ENCODE measurements at places on chromosomes 11 and 22. TPM values are rescaled to one million over a fixed set of nuclear protein-coding genes. Genes with fewer than 3 reads are reported as not detected.

KRTAP5-11 gene
- not detected for polyA plus RNA-seq

HEPN1 gene
- polyA plus RNA-seq = not detected

HEPHL1 gene
- not detected for polyA plus RNA-seq

GLYAT gene
- 0.13 TPM for polyA plus RNA-seq

AMPD3 gene
- 18.7 TPM for polyA plus RNA-seq

ANO9 gene
- polyA plus RNA-seq = 2.9 TPM

SLC22A25 gene
- polyA plus RNA-seq = not detected

MYOD1 gene
- polyA plus RNA-seq = not detected

PHOX2A gene
- polyA plus RNA-seq = 7.1 TPM

SAA1 gene
- polyA plus RNA-seq = 20.0 TPM

RELT gene
- polyA plus RNA-seq = 4.7 TPM

ABCC8 gene
- polyA plus RNA-seq = 34.7 TPM

MPZL2 gene
- polyA plus RNA-seq = 3.5 TPM

TRMT2A gene
- 283 TPM for polyA plus RNA-seq

BLID gene
- not detected for polyA plus RNA-seq

CAPRIN1 gene
- polyA plus RNA-seq = 42.4 TPM

NOX4 gene
- polyA plus RNA-seq = 1.3 TPM

CBLIF gene
- not detected for polyA plus RNA-seq

CLMP gene
- 5.3 TPM for polyA plus RNA-seq

PHLDA2 gene
- not detected for polyA plus RNA-seq

DGCR6 gene
- 3.9 TPM for polyA plus RNA-seq

ROM1 gene
- 11.3 TPM for polyA plus RNA-seq

CSF2RB gene
- polyA plus RNA-seq = 1.0 TPM

CNIH2 gene
- 3.3 TPM for polyA plus RNA-seq

B3GAT1 gene
- 10.3 TPM for polyA plus RNA-seq

KLHDC7B gene
- 0.24 TPM for polyA plus RNA-seq

BARX2 gene
- not detected for polyA plus RNA-seq

OR52W1 gene
- polyA plus RNA-seq = not detected

LARGE2 gene
- 3.9 TPM for polyA plus RNA-seq

NXPE2 gene
- polyA plus RNA-seq = not detected

ZDHHC13 gene
- polyA plus RNA-seq = 10.9 TPM

BTG4 gene
- not detected for polyA plus RNA-seq

SOX6 gene
- polyA plus RNA-seq = 0.71 TPM

FAM227A gene
- polyA plus RNA-seq = 1.2 TPM

SPON1 gene
- 27.2 TPM for polyA plus RNA-seq

PVALB gene
- polyA plus RNA-seq = 0.98 TPM

OR10S1 gene
- polyA plus RNA-seq = not detected

OR52A1 gene
- polyA plus RNA-seq = not detected

ZP1 gene
- 0.24 TPM for polyA plus RNA-seq

ROBO4 gene
- polyA plus RNA-seq = 31.0 TPM

GRIK4 gene
- 0.97 TPM for polyA plus RNA-seq

ART1 gene
- not detected for polyA plus RNA-seq

SLC22A8 gene
- polyA plus RNA-seq = not detected

UBASH3B gene
- 4.0 TPM for polyA plus RNA-seq

CLDN5 gene
- polyA plus RNA-seq = 42.3 TPM

HOATZ gene
- not detected for polyA plus RNA-seq

PNPLA5 gene
- not detected for polyA plus RNA-seq

SLC22A12 gene
- polyA plus RNA-seq = not detected

ALKBH3 gene
- 32.9 TPM for polyA plus RNA-seq

SUN2 gene
- 21.8 TPM for polyA plus RNA-seq

PRPF19 gene
- polyA plus RNA-seq = 101 TPM

NTM gene
- polyA plus RNA-seq = 2.9 TPM

APOL1 gene
- polyA plus RNA-seq = 21.2 TPM

SLC3A2 gene
- polyA plus RNA-seq = 221 TPM

CHCHD10 gene
- polyA plus RNA-seq = 520 TPM

CREB3L1 gene
- 29.0 TPM for polyA plus RNA-seq

MPEG1 gene
- 10.2 TPM for polyA plus RNA-seq

RFPL1 gene
- polyA plus RNA-seq = not detected
